A549 treated with Mapracorat at 1 μM for 4 hours (cell line): ENCODE measurements at places on chromosomes 3 and 15. TPM values are rescaled to one million over a fixed set of nuclear protein-coding genes. Genes with fewer than 3 reads are reported as not detected.

The SSUH2 gene
- 0.62 to 1.0 TPM (median 0.70 TPM) in 5 replicates for total RNA-seq

The ZNF80 gene
- not detected in 5 replicates for total RNA-seq

The ZNF662 gene
- total RNA-seq = not detected in 5 replicates

The SLC6A1 gene
- not detected in 5 replicates for total RNA-seq

The CATSPER2 gene
- total RNA-seq = 0.39 to 1.3 TPM (median 0.48 TPM) in 5 replicates

The CAND2 gene
- total RNA-seq = 0.35 to 0.52 TPM (median 0.49 TPM) in 5 replicates

The MST1 gene
- total RNA-seq = 1.3 to 1.9 TPM (median 1.6 TPM) in 5 replicates

The PRSS50 gene
- not detected in 5 replicates for total RNA-seq

The MYL3 gene
- total RNA-seq = not detected in 5 replicates

The MORC1 gene
- not detected in 5 replicates for total RNA-seq

The CFAP91 gene
- total RNA-seq = 0.15 to 0.43 TPM (median 0.24 TPM) in 4 of 5 replicates, not detected in the other

The ANO10 gene
- 17.7 to 20.2 TPM (median 20.0 TPM) in 5 replicates for total RNA-seq

The AGBL1 gene
- total RNA-seq = not detected in 5 replicates

The MYH15 gene
- 0.10 to 0.25 TPM (median 0.19 TPM) in 5 replicates for total RNA-seq

The DISP2 gene
- total RNA-seq = 0.64 to 2.6 TPM (median 1.0 TPM) in 5 replicates

The CCR5 gene
- not detected in 5 replicates for total RNA-seq

The TGM5 gene
- not detected in 5 replicates for total RNA-seq

The MNS1 gene
- total RNA-seq = 2.7 to 3.6 TPM (median 2.8 TPM) in 5 replicates

The ALDH1L1 gene
- total RNA-seq = 0.14 to 0.76 TPM (median 0.39 TPM) in 5 replicates

The CCDC54 gene
- total RNA-seq = not detected in 5 replicates

The LRRC2 gene
- not detected in 5 replicates for total RNA-seq

The FMN1 gene
- total RNA-seq = 0.21 to 0.43 TPM (median 0.28 TPM) in 5 replicates

The RAB6B gene
- total RNA-seq = 1.7 to 2.4 TPM (median 2.3 TPM) in 5 replicates

The GNL3 gene
- 89.6 to 138 TPM (median 91.0 TPM) in 5 replicates for total RNA-seq

The GRIP2 gene
- total RNA-seq = 0.63 to 2.0 TPM (median 1.2 TPM) in 5 replicates

The IL5RA gene
- total RNA-seq = not detected in 5 replicates

The AQR gene
- total RNA-seq = 29.5 to 34.5 TPM (median 32.5 TPM) in 5 replicates

The FGF7 gene
- not detected in 5 replicates for total RNA-seq

The ROBO2 gene
- total RNA-seq = not detected in 5 replicates

The FBXL22 gene
- 0.15 to 0.25 TPM (median 0.21 TPM) in 4 of 5 replicates, not detected in the other for total RNA-seq

The CORO2B gene
- 3.0 to 4.1 TPM (median 3.2 TPM) in 5 replicates for total RNA-seq

The SLC33A1 gene
- 13.7 to 17.7 TPM (median 15.2 TPM) in 5 replicates for total RNA-seq

The KLF13 gene
- total RNA-seq = 92.6 to 128 TPM (median 114 TPM) in 5 replicates

The ROPN1 gene
- not detected in 5 replicates for total RNA-seq

The DPPA2 gene
- total RNA-seq = not detected in 5 replicates

The HIGD2B gene
- not detected in 5 replicates for total RNA-seq

The CCRL2 gene
- total RNA-seq = 0.07 to 0.17 TPM (median 0.11 TPM) in 4 of 5 replicates, not detected in the other

The WDR72 gene
- total RNA-seq = 6.0 to 7.3 TPM (median 6.9 TPM) in 5 replicates

The MGA gene
- total RNA-seq = 5.9 to 7.7 TPM (median 6.3 TPM) in 5 replicates

The SLC26A6 gene
- 12.0 to 18.5 TPM (median 16.8 TPM) in 5 replicates for total RNA-seq
